Memory B cell (primary cell): ENCODE measurements at places on chromosomes 16 and 17.

- no peak for DNase-seq
Measured at GRCh38 chr17:67585077-67585602, 132.6 kb upstream of the NOL11 start.

GRCh38 chr16:50267651-50268050 lies 1.3 kb downstream of the ADCY7 start:
- DNase-seq, result no peak

DNA sequence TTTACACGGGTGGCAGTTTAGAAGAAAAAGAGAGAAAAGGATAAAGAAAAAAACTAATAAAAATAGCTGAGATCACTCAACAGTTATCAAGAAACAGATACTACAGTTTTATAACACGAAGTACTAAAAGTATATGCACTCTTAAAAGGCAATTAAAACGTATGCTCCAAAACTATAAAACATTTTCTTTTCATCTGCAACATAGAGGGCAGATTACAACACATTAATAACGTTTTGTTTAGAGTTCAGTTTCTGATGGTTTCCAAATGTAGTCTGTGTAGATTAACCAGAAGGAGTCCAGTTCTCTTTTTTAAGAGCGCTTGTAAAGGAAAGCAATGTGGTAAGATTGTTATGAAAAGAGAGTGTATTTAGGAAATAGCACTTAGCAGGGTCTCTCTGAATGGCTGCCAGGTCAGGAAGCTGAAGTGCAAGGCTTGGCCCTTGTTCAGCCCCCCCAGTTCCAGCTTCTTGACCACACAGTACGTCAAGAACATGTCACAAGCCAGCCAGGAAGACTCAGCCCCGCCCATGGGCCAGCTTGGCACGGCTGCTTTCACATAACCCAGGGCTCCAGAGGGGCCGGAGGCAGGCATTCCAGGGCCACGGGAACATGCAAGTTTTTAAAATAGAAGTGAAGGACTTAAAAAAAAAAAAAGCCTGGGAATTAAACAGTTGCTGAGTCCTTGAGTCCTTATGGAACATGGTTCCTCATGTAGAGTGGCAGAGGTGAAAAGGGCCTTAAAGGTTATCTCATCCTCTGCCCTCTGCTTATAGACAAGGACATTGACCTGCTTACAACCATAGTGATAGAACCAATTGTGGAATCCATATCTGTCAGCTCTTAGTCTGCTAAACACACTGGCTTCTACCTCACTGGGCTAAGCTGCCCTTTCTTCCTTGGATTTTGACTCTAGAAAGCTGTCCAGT lies 147.4 kb upstream of the TBX2 start:
- DNase-seq, result no peak

DNA sequence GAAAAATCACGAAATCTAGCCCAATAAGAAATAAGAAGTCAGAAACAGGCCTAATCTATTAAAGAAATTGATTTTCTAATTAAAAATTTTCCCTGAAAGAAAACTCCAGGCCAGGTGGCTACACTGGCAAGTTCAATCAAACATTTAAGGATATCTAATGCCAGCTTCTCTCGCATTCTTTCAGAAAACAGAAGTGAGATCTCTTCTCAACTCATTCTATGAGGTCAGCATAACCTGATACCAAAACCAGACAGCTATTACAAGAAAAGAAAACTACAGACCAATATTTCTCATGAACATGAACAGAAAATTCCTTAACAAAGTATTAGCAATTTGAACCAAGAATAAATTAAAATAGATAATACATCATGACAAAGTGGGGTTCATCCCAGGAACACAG lies 52.4 kb downstream of the AXIN2 start:
- DNase-seq, result no peak

DNA sequence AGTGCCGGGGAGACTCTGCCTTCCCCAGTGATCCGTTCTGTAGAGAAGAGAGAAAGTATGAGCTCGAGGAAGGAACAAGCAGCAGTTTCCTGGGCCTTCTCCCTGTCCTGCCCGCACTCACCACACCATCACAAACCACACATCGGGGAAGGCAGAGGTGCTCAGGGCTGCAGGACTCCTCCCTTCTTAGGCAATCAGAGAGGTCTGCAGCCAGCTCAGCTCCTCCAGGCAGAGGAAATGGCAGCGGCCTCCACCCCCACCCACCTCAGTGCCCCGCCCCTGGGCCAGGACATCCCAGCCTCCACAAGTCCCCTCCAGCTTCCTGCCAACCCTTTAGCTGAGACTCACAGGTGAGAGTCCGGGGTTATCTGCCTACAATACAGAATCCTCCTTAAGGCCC lies 2.0 kb downstream of the ZNF319 start:
- no peak for DNase-seq
